ENCODE measurements at places on chromosomes 11 and 22.

DNA sequence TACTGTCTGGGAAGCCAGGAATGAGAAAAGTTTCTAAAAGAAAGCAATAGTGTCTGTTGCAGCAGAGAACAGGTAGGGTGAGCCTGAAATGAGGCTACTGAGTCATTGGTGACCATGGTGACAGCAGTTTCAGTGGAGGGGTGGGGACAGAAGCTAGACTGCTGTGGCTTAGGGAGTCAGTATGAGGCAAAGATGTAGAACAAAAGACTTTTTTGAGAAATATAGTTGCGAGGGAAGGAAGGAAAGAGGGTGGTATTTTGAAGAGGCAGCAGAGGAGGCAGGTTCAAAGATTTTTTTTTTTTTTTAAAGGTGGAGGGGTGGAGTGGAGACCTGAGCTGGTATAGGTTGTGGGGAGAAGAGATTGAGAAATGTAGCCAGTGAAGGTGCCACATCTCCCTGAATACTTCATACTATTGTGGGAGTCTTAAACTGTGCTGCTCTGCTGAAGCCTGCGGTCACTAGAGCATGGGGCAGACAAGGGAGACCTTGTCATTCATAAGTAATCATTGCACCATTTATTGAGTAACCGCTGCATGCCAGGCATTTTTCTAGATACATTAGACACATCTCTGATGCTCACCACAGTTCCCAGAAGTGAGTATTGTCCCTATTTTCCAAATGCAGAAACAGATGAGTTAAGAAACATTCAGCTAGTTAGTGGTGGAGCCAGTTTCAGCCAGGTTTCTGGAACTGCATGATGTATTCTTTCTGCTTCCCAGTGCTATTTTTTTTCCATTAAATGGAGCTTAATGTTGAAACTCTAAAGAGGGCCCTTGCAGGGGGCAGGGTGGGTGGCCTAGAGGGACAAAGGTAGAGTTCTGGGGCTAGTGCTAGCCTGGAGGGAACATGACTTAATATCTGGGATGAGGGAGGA, 49.9 kb downstream of the STIM1 start:
- peak; percentile 93 for DNase-seq

- DNase-seq: no peak
Observed at GRCh38 chr11:69870766-69871165, 51.5 kb upstream of the FGF3 start.

DNA sequence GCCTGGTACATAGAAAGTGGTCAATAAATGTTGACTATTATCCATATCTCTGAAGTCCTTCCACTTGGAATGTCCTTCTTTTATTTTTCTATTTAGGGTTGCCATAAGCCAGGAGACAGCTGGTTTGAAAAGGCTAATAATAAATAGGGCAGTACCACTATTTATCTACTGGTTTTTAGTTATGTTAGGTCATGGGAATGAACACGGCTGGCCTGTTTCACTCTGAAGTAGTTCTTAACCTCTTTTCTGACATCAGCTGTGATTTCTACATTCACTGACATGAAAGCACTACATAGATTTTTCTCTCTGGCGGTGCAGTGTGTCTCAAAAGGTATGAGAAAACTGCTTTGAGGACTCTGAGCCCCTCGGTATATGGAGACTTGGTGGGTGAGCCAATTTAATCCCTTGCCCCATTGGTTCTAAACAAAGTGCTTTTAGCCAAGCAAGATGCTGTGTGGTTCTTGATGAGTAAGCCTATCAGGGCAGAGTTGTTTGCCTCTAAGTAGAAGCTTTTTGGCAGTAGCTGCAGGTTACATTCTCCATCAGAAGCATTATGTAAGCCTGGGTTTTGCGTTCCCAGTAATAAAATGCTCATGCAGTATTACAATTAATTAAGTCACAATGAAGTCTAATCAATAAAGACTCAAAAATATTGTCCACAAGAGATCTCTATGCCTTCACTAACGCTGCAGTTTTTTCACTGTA, 48.7 kb upstream of the APOA1 start:
- no peak for DNase-seq

GRCh38 chr22:43443152-43443471, 31.3 kb downstream of the MPPED1 start:
- DNase-seq: no peak

GRCh38 chr11:63951779-63952536, 13.2 kb downstream of the NAA40 start:
- DNase-seq: no peak

DNA sequence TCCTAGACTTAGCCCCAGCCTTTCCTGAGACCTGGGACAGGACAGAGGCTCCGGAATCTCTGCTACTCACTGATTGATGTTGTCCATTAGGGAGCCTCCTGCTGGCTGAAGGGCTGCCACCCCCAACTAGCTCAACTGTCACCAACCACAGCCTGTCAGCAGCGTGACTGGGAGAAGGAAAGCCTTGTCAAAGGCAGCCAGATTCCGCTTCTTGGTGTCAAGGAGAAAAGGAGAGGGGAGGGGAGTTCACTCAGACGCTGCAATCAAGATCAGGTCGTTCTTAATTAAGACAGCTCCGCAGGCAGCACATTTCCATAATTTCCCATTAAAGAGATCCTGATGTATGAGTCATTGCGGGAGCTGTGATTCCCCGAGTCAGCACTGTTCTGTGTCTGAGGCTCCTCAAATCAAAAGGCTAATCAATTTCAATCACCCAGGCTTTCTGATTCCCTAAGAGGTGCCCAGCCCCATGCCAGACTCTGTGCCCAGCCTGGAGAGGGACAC, 152.8 kb upstream of the ZBED5 start:
- DNase-seq: peak; percentile 61

DNA sequence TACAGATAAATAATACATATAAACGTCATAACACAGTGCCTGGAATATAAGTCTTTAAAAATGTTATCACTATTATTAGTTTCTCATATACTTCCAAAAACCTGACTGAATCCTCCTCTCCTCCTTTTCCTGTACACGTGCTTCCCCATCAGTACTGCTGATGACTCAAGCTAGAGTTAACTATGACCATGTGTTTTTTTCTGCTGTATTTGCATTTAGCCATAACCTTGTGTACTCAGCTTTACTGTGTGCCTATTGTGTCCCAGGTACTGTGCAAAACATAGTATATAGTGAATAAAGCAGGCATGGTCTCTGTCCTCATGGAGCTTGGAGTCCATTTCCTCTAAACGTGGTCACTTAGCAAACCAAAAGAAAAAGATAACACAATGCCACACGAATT, 56.5 kb upstream of the ARHGAP32 start:
- DNase-seq: no peak

DNA sequence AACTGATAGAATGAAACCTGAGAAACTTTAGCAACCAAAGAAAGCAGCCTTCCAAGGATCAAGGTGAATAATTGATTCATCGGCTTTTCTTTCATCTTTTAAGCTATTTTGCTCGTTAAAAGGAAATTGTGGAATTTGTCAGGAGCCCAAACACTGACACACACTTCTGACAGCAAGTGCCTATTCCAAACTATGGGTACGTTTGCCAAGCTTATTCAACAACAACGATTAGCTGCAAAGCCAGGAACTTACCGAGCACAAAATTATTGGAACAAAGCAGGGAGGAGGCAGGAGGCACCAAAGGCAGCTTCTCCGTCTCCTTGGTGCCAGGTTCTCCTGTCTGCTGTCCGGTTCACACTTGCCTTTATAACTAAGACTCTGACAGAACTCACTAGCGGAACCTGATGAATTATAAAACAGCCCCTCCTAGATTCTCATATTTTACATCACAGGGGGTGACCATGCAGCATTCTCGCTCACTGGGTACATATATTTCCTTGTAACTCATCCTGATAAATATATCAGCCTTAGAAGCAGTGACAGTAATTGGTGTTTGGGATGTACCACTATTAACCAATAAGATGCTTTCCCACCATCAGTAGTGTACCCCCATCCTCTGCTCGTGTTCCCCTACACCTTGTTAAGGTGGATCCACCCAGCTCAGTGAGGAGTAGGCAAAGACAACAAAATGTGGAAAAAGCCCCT, 395.9 kb upstream of the CCDC90B start:
- DNase-seq: no peak

DNA sequence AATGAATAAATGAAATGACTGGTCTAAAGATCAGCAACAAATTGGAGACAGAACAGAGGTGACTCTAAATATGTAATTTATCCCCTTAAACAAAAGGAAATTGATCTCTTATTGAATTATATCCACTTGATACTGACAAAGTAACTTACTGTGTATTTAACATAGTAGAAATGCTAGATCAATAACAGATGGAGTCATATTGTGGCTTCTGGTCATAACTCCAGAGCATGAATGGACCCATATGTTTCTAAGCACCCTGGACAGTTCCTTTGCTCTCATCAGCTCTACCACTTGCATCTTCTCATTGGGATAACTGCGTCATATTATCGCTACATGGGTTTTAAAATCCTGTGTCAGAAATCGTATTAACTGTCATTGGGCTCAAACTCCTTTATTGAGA, 222.3 kb downstream of the ETS1 start:
- DNase-seq: peak; percentile 13

GRCh38 chr22:42061041-42061440, 9.6 kb downstream of the NAGA start:
- no peak for DNase-seq

DNA sequence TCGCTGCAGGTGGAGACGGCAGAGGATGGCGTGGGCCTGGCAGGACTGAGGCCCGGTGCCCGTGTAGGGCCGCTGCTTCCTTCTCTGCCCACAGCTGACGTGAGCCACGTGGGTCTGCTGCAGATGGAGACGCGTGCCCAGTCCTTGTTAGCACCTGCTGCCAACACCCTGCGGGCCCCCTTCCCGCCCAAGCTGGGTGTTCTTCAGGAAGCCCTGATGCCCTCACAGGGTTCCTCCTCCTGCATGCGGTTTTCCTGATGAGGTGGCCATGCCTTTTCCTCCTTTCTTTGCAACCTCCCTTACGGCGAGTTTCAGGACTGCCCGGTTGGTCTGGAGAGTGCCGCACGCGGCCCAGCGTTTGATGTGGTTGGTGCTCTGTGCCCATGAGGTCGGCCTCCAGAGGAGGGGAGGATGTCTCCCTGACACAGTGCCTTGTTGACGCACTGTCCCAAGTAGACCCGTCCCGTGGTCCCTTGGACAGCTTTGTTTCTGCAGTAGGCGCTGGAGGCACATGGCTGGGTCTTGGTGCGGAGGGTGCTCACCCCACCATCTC, 44.7 kb downstream of the AP2A2 start:
- DNase-seq: no peak

DNA sequence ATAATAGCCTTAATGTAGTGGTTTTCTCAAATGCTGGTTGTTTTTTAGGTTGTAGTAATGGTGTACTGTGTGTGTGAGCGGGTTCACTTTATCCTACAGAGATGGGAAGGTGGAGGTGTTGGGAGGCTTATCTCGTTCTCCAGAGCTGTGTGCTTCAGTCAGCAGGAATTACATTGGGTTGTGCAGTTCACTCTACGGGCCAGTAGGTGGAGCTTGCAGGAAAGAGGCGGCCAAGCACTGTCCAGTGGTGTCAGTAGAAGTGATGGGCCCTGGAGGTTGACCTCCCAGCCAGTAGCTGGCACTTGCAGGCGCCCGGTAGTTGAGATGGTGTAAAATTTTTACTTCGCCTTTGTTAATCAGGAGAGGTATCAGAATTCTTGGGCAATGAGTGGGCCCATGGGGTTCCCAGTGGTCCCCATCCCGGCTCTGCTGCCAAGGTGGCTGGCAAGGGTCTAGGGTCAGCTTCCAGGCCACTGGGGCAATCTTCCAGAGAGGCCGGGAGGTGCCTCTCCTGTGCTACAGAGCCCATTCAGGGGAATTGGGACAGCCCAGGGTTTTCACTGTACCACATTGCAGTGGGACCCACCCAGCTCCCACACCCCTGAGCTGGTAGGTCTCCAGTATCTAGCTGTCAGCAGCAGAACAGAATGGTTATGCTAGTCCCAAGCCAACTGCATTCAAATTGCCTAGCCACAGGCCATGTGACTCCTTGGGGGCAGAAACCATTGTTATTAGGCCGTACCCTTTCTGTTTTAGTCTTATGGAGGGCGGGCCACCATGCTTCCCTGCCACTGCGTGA, 43.9 kb downstream of the BIRC2 start:
- DNase-seq: peak; percentile 71

- no peak for DNase-seq
Observed at GRCh38 chr22:21038405-21038804, 6.0 kb upstream of the SLC7A4 start.

GRCh38 chr22:36352803-36353507, 34.8 kb downstream of the MYH9 start:
- DNase-seq: peak; percentile 73

- DNase-seq: no peak
Observed at GRCh38 chr11:3831378-3832239, 9.2 kb downstream of the RHOG start.

DNA sequence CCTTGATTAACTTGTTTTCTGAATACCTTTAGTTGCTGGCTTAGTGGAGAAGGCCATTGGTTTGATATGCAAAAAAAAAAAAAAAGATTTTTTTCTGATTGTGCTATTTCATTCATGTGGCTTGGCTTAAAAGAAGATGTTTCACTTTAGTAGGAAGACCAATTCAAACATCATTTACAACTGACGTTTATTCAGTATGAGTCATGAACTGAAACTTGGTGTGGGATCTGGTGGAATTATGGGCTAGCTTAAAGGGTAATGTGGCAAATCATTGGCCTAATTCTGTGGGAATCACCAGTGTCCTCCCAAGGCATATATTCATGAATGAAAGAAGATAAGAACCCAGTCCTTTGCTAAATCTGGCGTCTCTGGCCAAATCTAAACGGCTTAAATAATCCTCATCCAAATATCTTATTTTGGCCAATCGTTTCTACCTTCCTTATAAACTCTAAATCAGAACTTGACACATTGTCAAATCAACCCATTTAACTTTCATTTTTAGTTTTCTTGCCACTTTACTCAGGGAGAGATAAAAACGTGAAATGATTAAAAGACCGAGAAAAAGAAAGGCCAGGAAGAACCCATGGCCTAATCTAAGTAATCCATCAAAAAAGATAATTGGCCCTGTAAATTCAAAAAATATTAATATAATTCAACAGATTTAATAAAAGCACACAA, 77.0 kb downstream of the DDIAS start:
- DNase-seq: peak; percentile 78

GRCh38 chr11:116730601-116731000, 42.2 kb downstream of the BUD13 start:
- no peak for DNase-seq

DNA sequence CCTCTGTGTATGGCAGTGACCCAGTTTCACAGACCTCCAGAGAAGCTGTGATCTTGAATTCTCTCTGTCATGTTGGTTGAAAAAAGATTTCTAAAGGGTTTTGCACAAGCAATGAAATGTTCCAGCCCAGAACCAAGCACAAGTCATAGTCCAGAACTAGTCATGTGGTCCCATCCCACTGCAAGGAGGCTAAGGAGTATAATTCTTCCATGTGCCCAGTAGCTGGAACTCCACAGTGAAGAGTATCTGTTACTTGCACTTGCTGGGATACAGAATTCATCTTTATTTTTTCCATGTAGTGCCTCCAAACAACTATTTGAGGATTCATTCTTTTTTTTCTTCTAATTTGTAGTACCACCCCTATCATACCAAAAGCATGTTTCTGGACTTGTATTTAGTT, 9.9 kb upstream of the MMP8 start:
- DNase-seq: peak; percentile 32

Data from SK-MEL-5 (cell line).